ENCODE measurements at places on chromosomes 11 and 22.
A peak's percentile ranks its signal among the peaks of the same experiment; 100 is the strongest.

DNA sequence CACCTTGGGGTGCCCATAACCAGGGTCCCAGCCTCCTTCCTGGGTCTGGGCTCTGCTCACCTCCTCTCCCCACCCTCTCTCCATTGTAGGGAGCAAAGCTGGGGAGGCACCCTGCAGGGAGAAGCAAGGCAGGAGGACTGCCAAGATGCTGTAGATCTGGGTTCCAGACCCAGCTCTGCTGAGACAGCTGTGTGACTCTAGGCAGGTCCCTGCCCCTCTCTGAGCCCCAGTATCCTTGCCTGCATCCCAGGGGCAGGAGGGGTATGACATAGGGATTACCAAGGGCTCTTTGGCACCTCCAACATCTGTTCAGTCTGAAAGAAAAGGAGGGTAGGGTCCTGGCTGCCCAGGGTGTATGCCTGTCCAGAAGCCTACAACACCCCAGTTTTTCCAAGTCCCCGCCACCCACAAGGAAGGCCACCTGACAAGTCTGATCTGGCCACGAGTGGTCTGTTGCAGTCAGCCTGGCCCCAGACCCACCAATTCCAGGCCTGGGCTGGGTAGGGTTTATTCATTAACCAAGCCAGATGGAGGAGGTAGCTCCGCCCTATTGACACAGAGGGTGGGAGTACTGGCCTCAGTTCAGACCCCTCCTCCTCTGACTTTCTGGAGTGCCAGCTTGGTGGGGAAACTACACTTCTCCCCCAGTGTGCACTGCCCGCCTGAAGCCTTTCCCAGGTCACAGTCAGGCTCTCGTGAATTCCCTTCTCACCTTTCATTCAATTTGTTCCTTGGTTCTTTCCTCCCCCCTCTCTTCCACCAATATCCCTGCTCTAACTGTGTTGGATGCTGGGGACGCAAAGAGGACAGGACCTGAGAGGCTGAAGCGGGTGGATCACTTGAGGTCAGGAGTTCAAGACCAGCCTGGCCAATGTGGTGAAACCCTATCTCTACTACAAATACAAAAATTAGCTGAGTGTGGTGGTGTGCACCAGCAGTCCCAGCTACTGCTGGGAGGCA, 15.0 kb downstream of the STARD10 start:
- DNase-seq: no peak

DNA sequence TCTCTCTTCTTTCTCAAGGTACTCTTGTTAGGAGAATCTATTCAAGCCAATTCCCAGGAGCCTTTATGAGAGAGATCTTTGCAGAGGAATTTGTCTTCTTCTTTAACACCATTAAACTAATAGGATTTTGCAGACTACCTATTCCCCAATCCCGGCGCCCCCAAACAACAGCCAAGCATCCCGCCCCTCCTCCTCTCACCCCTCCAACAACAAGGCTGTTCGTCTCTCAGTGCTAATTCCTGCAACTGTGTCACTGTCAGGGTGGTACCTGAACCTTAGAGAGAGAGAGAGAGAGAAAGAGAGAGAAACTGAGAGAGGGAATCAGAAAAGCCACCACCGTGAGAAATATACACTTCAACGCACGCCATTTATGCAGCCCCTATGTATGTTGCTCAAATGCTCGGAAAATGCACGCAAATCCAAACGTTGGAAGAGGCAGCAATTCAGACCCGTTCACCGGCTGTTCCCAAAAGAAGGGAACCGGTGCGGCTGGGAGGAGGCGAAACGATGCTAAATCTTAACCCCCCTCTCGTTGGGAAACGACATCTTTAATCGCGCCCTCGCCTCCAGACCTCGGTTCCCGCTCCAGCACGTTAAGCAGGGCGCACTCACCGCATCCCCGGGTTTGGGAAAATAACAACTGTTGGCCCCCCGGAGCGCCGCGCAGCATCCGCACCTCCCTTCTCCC, 961 bp downstream of the KCNA4 start:
- no peak for DNase-seq

GRCh38 chr22:28911304-28911690, 27.9 kb downstream of the ZNRF3 start:
- no peak for DNase-seq

GRCh38 chr11:64250415-64251015, 815 bp upstream of the PLCB3 start:
- peak; percentile 76 for DNase-seq

Data from D721Med (cell line).